ENCODE measurements at places on chromosomes 12 and 14.

DNA sequence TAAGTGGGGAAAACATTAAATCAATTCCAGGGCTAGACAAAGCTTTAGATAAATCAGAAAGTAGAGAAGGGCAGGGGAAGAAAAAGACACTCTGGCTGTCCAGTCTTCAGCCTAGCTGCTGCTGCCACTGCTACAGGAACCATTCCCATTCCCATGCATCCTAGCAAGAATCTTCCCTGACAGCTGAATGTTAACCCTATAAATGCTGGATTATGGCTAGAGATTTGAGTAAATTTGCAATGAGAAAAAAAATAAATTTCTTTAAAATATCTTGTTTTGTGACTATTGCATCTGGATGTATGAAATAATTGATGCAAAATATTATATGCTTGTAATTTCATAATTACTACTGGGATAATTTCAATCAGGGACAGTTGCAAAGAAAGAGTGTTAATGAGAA, 15.0 kb upstream of the CDKN3 start:
- no peak for DNase-seq

- DNase-seq = peak; percentile 39
These were observed 2.9 kb upstream of the BDKRB1 start for GRCh38 chr14:96252999-96253539.

- DNase-seq = no peak
These were observed 3.8 kb downstream of the ERP29 start for GRCh38 chr12:112017041-112017440.

DNA sequence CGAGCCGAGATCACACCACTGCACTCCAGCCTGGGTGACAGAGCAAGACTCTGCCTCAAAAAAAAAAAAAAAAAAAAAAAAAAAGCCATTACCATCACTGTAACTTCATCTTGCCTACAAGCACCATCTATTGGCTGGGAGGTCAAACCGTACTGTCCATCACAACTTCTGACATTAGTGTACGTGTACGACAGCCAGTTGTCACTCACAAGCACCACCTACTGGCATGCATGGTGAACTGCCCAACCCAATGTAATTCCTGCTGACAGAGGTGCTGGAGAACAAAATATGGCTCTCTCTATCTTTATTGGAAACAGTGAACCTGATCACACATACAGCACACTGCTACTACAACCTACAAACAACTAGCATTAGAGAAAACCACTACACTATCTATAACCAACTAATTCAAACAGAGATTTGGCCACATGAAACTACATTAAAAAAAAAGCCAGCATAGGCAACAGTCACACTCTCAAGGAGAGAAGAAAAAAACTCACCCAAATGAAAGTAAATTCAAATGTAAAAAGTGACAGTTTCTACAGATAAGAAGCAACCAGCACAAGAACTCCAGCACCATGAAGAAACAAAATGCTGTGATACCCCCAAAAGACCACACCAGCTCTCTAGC, 82.3 kb downstream of the PUS7L start:
- DNase-seq = no peak

DNA sequence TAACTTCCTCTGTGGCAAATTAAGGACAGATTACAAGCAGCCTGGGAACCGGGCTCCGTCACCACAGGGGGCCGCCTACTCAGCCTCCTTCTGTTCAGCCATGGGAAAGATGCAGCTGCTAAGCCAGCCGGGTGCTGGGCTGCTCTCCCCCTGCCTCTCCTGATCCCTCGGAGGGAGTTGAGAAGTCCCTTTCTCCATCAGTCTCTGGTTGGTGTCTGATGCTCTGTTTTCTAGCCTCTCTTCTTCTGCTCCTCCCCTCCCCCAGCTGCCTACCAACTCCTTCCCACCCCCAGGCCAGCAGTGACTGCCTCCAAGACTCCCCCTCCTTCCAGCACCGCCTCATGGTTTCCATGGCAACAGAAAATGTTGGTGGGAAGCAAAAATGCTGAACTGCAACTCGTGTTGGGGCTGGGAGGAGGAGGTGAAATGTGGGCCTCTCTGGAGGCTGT, 486.7 kb downstream of the APAF1 start:
- DNase-seq = no peak

GRCh38 chr12:92437452-92437851, 265.3 kb upstream of the PLEKHG7 start:
- no peak for DNase-seq

GRCh38 chr12:28568704-28569103, 378.4 kb downstream of the CCDC91 start:
- DNase-seq = peak; percentile 75

- no peak for DNase-seq
These were observed 294.1 kb downstream of the RMST start for GRCh38 chr12:97756741-97757140.

DNA sequence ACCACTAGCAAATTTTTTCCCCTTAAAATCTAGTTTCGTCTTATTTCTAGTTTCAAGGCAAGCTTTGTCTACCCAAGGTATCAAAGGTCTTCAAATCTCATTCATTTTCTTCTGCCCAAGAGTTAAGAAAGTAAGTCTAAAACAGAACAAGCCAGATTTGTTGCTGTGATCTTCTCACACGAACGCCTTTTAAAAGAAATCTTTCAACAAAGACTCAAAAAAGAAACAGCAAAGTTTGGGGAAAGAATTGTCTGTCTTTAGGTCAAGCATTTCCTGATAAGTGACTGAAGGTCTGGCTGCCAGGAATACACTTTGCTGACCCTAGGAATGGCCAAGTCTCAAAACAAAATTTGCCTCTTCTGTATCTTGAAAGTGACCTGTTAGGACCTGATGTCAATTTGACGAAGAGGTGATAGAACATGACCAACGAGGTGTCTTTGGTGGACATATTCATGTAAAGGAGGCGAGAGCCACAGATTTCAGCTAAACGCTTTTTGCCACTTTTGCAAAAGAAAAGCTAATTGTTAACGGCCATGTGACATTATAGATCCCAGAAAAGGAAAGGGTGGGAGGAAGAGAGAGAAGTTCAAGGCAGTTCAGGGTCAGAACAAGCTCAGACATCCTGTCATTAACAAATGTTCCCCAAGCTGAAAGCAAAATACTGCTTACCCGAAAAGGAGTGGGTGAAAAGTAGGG, 1.7 kb downstream of the CDK17 start:
- DNase-seq = no peak

DNA sequence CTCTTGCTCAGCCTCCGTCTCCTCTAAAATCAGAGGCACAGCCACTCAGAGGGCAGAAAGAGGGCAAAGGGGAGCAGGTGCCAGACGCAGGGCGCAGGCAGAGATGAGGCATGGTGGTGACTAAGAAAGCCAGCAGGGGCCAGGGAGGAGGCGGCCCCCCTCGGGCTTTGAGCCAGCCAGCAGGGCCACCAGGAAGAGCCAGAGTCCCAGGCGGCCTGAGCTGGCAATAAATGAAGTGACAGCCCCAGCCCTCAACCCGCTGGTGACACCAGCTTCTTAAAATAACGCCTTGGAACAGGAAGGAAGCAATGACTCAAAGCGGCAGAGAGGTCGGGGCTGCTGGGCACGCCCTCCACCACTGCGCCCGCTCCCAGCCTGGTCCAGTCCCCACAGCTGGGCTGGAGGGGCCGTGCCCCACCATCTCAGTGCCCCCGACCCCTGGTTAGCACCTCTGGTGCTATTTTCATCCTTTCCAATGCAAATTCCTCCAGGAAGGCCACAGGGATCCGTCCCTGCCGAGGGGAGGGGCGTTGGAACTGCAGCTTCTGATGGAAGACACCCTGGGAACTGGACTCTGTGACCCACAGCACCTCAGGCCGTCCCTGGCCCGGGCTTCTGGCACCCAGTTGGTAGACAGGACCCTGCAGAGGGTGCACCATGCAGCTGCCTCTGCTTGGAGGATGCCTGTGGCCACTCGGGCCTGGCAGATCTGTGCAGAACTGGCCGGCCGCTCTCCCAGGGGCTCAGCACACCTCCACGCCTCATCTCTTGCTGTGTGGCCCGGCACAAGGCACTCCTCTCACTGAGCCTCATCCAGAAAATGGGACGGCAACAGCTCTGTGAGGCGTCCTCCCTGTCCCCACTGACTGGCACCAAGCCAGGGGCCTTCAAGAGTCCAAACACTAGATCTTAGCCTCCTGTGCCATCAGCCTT, 113.7 kb downstream of the NCOR2 start:
- no peak for DNase-seq

GRCh38 chr12:132525833-132526455, 36.0 kb downstream of the FBRSL1 start:
- DNase-seq = no peak

DNA sequence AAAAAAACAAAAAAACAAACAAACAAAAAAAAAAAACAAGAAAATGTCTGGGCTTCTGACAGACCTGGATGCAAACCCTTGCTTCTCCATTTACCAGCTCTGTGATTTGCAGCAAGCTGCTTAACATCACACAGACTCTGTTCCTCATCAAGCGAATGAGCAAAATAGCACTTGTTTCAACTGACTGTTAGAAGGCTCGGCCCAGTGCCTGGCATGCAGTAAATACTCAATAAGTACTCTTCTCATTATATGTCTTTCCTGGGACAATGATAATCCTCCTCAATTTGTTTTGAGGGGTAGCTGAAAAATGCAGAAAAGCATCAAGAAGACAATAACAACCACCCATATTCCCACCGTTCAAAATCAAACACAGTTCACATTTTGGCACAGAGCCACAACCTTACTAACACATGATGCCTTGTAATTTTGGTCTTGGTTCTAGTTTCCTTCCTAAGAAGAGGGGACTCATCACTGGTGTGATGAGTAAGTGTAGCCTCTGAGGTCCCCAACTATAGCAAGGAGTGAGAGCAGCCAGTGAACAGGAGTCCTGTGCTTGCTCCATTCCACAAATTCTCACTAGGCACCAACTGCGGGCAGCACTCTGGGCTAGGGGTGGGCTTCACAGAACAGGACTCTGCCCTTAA, 60.4 kb downstream of the TTC7B start:
- no peak for DNase-seq

GRCh38 chr12:130447655-130447965, 109.9 kb downstream of the PIWIL1 start:
- DNase-seq = no peak

DNA sequence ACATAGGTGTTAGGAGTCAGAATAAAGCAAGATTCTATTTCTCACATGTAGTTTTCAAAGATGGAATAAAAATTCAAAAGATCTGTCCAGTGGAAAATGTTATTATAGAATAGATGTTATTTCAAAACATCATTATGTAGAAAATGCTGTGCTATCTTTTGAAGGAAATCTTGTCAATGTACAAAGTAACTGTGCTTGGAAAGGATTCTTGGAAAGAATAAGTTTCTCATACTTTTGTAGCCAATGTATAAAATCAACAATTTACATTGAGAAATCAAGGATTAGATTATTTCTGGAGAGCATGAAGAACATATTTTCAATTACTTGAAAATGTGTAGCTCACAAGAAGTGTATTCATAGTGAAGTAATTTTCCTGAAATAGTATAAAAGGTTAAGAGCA, 532.5 kb upstream of the MGAT4C start:
- DNase-seq = no peak

- peak; percentile 50 for DNase-seq
These were observed 87.2 kb upstream of the FGD4 start for GRCh38 chr12:32312049-32312670.

GRCh38 chr14:61875483-61875882, 113.3 kb downstream of the SNAPC1 start:
- no peak for DNase-seq

DNA sequence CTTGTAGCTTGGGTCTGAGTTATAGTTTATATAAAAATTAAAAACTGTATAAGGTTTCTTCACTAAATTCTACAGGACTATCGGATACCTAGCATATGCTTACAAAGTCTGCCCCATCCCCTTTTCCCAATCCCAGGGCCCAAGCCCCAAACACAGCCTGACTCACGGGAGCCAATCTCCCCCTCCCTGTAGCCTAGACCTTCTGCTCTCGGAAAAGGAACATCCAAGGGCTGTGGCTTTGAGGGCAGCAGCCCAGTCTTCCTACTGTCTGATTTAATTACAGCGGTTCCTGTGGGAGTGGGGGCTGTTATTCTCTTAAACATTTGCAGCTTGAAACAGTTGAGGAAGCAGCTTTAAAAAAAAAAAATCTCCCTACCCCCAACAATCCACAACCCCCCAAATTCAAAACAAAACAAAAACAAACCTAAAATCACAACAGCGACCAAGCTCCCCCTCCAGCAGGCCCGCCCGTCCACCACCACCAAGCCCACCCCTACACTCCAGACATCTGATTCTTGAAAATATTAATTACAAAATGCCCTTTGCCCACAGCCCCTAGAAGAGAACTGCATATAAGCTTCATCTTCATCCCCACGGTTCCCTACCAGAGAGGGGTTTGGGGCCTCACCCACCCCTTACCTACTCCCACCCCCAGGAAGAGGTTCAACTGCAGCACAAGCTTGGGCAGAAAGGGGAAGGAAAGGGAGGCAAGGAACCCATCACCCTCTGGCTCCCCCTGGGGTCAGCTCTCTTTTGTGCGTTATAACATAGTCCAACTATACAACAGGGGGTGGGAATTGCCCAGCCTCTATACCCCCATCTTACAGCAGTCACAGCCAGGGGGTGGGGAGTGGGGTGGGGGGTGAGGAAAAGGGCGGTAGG, 1.1 kb upstream of the PRKAG1 start:
- no peak for DNase-seq

DNA sequence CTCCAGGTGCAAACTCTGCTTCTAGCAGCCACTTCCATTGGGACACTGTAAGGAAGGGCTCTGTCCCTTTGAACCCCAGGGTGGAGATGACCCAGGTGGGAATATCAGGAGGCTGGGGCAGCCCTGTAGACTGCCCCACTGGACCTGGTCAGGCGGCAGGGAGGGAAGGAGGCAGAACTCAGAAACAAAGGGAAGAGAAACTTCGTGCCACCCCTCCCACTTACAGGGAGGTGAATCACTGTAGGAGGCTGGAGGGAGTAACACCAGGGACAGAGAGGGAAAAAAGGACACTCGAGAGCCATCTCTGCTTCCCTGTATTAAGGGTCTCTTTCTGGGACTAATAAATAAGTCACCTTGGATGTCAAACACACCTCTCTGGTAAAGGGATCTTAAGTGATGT, 37.4 kb downstream of the ISCA2 start:
- DNase-seq = no peak

- no peak for DNase-seq
These were observed 74.9 kb downstream of the DIO2 start for GRCh38 chr14:80136358-80136757.

All from AG09319 (cell line).